ENCODE measurements at places on chromosomes 7 and 10.

DNA sequence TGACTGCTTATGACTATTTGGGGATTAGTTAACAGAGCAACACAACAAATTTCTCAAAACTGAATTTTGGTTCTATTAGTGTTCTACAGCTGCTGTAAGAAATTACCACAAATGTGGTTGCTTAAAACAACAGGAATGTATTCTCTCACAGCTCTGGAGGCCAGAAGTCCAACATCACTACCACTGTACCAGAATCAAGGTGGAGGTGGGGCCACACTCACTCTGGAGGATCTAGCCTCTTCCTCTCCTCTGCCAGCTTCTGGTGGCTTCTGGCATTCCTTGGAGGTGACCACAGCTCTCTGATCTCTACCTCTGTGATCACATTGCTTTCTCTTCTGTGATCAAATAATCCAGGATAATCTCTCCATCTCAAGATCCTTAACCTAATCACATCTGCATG is 194.7 kb upstream of the BMPER start:
- no peak for DNase-seq

GRCh38 chr7:150959739-150960734 is 18.1 kb downstream of the KCNH2 start:
- no peak for DNase-seq

DNA sequence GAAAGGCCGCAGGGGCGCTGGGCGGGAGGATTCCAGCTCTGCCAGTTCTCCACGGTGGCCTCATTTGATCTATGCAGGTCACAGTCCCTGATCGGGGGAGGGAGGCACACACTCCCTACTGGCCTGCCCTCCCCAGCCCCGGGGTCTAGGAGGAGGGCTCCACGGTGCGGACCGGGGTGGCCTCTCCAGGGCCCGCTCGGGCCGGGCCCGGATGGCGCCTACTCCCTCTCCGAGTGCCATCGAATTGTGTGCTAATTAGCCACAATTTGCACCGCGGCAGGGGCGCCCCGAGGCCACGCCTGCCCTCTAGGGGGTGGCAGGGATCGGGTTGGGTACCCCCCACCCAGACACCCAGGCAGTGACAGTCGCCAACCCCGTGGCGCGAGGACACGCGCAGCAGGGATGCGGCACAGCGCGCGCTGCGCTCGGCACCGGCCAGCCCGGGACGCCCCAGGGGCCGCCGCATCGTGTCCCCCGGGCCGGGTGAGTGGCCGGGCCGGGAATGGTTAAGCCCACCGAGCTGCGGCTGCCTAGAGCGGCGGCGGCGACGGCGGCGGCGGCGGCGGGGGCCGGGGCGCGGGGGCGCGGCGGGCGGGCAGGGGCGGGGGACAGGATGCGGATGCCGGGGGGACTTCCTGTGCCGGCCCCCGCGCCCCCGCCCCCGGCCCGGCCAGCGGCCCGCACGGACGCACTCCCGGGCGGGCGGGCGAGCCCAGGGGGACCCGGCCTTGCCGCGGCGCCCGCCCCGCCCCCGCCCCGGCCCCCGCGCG is at the start of gene ZNF853:
TSS of gene ZNF853 (plus strand) at position 658 of the 770 bp plus-strand sequence. CDS start 565 bp downstream, outside the sequence.
- DNase-seq: peak; percentile 22

GRCh38 chr7:150377196-150377595 is 1.9 kb upstream of the ZNF775 start:
- no peak for DNase-seq

GRCh38 chr7:70846208-70846607 is 285.7 kb upstream of the GALNT17 start:
- no peak for DNase-seq

DNA sequence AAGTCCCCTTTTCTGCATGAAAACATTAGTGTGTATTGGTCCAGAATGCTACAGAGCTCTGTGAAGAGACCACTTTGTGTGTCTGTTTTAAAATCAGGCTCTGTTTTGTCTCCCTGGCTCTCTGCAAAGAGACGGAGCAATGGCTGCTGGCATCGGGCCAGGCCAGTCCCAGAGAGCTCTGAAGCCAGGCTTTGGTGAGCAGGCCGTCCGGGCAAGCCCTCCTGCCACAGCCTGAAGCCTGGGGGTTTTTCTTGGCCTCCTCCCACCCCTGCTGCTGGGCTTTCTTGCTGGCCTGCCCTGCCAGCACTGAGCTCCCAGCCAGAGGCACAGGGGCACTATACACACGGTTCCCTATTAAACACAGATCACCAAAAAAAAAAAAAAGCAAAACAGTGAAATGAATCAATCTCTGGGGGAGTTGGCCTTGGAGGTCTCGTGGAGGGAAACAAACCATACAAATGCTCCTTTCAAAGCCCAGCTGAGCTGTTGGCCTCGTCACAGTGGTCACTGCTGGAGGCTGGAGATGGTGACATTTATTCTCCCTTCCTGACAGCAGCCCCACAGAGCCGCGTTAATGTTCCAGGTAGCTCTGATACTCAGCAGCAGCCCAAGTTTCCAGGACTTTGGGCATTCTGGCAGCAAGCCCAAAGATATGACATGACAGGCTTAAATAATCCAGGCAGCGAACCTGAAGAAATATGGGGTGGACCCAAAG is 237.2 kb downstream of the TCF7L2 start:
- DNase-seq: no peak

GRCh38 chr7:101218236-101219125 is 516 bp downstream of the ZNHIT1 start:
- DNase-seq: no peak

DNA sequence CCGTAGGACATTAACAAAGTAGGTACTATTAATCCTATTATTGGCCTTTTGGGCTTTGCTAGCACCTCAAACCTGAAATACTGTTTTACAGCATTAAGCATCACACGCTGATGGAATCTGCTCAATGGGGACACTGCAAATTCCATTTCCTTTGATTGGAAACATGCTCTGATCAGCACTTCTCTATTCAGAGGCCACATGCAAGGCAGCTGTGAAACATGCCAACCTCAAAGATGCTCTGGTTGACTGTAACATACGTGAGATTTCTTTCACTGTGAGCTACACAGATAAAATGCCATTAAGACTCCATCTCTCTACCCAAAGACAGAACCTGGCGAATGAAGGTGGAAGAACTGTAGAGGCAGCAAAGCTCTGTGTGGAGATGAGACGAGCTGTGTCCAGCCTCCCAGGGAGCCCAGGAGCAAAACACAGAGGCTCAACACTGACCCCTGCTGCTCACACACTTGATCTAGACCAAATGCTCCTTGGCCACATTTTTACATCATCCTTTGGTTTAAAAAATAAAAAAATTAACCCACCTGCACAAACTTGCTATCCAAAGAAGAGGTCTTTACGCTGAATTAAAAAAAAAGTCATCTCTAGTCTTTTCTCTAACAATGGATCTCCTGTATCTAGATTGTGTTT is 8.0 kb downstream of the RSU1 start:
- peak; percentile 63 for DNase-seq

GRCh38 chr10:102542800-102543418 is 39.1 kb downstream of the SUFU start:
- no peak for DNase-seq

DNA sequence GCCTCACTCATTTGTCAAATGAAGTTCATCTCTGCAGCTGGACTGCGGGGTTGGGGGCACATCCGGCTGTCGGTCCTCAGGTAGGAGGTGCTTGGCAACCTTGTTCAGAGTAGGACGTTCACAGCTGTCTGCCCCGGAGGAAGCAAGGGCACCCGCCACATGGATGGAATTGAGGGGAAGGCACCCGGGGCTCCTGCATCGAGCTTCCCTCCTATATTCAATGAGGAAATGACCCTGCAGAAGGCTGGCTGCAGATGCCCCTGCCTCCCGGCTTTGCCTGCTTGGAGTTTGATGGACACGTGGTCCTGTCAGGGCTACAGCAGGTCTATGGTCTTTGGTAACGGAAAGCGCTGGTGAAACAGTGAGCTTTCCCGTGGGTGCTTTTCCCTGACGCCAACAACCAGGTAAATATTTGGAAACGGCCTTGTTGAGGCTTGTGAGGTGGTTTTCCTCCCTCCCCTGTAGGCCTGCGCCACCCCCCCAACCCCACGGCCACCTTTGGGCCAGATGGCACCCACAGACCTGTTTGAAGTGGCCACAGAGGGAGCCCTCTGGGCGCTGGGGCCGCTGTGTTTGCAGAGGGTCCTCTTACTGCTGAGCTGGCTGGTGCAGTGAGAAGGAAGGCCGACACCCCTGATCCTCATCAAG is 32.9 kb downstream of the HTRA1 start:
- DNase-seq: no peak

GRCh38 chr7:79236352-79237028 is 217.0 kb downstream of the MAGI2 start:
- no peak for DNase-seq

DNA sequence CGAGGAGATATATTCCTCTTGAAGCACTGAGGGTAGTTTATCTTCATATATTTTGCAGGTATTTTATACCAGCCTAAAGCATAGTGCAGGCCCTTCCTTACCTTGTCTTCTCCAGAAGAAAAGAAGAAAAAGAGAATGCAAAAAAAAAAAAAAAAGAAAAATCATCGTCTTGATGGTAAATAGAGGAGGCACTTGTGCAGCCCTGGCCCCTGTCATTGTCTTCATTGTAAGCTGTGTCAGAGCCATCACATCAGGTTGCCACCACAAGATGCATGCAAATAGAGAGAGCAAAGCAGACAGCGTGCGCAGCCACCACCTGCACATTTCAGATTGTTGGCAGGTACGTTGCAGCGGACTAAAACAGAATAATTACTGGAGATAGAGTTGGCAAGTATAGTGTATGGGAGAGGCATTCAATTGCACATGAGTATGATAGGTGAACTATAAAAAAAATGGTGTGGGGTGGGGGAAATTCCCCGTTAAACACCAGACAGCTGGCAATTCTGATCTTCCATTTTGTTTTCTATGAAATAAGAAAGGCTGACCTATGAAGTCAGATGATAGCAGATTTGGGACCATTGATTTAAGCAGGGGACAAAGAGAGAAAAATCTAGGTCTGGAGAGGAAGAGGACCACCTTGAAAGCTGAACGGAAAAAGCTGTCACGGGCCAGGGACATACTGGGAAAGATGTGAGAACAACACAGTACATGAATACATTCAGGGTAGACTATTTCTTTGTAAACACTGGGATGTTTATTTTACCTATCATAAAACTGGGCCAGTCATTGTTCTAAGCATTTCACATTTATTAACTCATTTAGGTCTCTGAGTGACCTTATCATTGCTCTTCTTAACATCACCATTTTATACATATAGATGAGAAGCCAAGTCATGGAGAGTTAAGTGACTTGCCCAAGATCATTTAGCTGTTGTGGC is 306.3 kb upstream of the SP8 start:
- DNase-seq: no peak
